Spinal cord (tissue), 10 donors: ENCODE measurements at places on chromosomes 2 and 18. TPM values are rescaled to one million over a fixed set of nuclear protein-coding genes. Genes with fewer than 3 reads are reported as not detected.

The MAP3K19 gene
- polyA plus RNA-seq: 8.9 TPM

DNA sequence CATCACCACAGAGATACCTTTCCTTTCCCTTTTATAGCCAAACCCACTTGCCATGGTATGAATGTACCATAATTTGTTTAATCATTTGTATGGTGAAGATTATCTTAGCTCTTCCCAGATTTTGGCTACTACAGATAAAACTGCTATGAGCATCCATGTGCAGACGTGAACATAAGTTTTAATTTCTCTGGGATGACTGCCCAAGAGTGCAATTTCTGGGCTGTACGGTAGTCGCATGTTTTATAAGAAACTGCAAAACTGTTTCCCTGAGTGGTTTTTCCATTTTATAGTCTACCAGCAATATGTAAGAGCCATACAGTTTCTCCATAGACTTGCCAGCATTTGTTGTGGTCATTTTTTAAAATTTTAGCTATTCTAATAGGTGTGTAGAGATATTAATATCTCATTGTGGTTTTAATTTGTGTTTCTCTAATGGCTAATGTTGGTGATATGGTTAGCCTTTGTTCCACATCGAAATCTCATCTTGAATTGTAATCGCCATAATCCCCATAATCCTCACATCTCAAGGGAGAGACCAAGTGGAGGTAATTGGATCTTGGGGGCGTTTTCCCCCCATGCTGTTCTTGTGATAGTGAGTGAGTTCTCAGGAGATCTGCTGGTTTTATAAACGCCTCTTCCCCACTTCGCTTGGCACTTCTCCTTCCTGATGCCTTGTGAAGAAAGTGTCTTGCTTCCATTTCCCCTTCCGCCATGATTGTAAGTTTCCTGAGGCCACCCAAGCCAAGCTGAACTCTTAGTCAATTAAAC, 628.5 kb upstream of the KLHL29 start:
- DNase-seq: no peak

- no peak for DNase-seq
Observed at GRCh38 chr18:50218432-50219197, 23.7 kb upstream of the MYO5B start.

The FAM228A gene
- polyA plus RNA-seq: 2.8 TPM

The IL18RAP gene
- polyA plus RNA-seq: 0.09 TPM
